ENCODE measurements at places on chromosomes 2 and 18. TPM values are rescaled to one million over a fixed set of nuclear protein-coding genes. Genes with fewer than 3 reads are reported as not detected.

GRCh38 chr18:61852496-61852895 lies 40.3 kb downstream of the RNF152 start:
- no peak for DNase-seq

- DNase-seq: peak; percentile 76
Observed at GRCh38 chr2:172461591-172462372, 34.4 kb downstream of the ITGA6 start.

DNA sequence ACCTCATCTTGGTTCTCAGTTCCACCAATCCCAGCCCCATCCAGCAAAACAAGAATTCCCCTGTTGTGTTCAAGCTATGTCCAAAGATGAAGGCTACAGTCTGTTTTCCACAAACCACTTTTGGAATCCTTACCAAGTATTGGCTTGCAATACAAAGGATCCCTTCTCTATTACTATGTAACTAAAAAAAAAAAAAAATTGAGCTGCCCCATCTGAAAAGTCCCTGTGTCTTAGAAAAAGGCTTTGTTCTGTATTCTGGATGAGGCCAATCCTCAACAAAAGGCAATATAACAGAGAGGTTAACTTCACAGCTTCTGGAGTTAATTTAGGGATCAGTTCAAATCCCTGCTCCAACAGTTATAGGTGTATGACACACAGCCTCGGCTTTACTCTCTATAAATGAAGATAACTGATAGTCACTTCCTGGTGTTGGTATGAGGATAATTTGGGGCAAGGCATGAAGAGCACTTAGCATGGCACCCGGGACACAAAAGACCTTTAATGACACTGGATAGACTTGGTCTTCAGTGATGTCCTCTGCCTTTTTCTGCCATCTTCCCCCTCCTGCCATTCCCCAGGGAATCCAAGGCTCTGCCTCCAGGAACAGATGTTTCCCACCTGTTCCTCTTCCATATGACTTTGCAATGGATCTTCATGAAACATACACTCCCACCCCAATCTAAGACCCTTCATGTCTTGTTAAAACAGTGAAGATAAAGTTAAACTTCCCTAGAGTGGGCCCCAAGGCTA lies 61.2 kb upstream of the ATL2 start:
- no peak for DNase-seq

LINC00305 gene
- total RNA-seq: 0.20 TPM

GREB1 gene
- total RNA-seq: under 0.01 TPM

DNA sequence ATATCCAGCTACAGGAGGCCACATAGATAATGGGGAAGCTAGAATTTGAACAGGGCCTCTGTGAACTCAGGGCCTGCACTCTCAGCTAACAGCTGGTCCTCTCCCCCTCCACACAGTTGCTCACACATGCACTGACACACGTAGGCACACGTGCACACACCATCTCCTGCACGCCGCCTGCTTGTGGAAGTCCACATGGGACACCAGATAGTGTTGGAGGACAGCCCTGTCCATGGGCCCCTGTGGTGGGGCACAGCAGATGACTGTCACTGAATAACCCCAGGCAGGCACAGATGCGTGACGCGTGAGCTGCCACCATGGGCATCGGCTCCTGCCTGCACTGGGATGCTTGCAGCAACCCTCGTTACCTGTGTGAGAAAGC lies 52.9 kb downstream of the ADI1 start:
- no peak for DNase-seq

GRCh38 chr2:197657562-197657961 lies 17.8 kb downstream of the RFTN2 start:
- DNase-seq: no peak

DNA sequence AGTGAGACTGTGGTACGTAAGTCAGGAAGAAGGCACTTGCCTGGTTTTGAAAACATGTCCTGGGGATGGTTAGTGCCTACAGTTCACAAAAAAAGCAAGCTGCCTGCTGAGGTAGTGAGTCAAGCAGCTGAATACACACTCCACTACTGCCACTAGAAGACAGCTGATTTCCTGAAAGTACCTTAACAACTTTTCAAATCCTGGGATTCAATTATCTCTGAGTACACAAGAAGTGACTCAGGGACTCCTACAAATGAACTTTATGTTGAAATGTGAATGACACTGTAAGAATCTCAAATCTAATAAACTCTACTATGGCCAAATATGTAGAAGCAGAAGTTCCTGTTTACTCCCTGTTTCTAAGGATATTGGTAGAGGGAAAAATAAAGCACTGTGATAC lies 58.0 kb upstream of the ARL5A start:
- DNase-seq: peak; percentile 36

GRCh38 chr2:161120775-161121174 lies 39.5 kb upstream of the TANK start:
- no peak for DNase-seq

LIPG gene
- total RNA-seq: 6.1 TPM

CNRIP1 gene
- 36.9 TPM for total RNA-seq

GRCh38 chr2:54466870-54467269 lies 10.7 kb downstream of the SPTBN1 start:
- DNase-seq: no peak

SERPINB4 gene
- total RNA-seq: not detected

DNA sequence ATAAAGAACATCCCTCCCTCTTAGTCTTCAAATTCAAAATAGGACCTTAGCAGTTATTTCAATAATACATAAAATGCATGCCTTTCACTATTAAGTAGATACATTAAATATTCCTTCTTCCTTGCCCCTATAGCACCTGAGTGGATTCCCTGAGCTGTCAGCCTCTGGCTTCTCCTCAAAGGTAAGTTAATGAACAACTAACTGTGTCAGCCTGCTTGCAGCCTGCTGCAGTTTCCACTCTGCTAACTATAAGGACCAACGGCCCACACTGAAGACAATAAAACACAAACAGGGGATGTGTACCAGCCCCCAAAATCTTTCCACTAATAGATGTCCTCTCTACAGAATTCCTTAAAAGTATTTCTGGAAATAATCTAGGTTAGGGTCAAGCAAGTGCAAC lies 5.0 kb downstream of the KCTD1 start:
- no peak for DNase-seq

NEB gene
- 0.99 TPM for total RNA-seq

OXER1 gene
- total RNA-seq: not detected

WDCP gene
- 6.1 TPM for total RNA-seq

TEX44 gene
- total RNA-seq: not detected

REG3A gene
- total RNA-seq: not detected

DNA sequence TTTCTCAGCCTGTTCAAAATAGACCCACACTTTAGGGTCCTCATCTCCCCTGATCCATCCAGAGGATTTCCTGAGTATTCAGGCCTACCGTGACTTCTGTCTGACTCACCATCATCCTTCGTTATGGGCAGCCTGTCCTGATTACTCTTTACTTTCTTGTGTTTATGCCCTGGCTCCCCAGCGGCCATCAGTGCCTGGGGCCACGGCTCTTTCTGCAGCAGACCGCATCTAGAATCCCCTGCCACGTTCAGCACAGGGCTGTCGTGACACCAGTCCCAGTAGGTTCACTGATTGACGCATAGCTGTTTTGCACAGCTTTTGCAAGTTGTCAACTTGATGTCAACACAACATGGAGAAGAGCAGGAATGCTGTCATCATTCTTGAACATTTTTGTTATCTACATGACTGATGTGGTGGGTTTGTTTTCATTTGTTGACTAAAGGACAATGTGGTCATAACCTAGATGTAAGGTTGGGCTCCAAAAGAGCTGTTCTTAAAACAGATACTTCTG lies 225.6 kb downstream of the HAUS1 start:
- DNase-seq: no peak

DNA sequence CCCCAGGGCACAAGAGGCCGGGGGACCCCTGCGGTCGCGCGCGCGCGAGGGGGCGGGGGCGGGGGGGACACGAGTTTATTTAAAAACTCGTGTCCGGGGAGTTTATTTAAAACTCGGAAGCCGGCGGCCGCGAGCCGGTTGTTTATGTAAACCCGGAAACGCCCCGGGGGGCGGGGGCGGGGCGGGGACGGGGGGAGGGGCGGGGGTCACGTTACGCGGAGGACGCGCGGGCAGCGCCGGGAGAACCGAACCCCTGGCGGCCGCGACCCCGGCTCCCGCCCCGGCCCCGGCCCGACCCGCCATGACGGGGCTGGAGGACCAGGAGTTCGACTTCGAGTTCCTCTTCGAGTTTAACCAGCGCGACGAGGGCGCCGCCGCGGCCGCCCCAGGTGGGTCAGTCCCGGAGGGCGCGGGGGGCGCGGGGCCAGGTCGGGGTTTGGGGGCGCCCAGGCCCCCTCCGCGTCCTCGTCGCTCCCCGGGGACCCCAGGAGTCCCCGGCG lies 4.4 kb downstream of the NFATC1 start:
- DNase-seq: peak; percentile 64

C2orf68 gene
- 14.8 TPM for total RNA-seq

DNA sequence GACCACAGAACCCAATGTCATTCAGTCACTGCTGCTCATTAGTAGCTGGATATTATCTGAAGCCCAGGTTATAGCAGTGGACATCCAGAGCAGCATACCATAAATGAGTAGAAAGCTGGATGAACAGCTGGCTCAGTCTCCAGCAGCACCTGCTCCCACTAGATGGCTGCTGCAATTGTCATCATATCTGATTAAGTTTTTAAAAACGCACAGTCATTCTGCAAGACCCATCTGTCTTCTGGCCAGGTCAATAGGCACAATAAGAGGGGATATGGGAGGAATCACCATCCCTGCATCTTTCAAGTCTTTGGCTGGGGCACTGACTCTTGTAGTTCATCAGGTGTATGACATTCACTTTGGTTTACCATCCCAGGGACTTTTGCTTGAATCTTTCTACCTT lies 55.1 kb upstream of the XDH start:
- DNase-seq: no peak

GNLY gene
- total RNA-seq: not detected

- peak; percentile 97 for DNase-seq
Observed at GRCh38 chr2:99489761-99490622, at the start of gene REV1. REV1 (minus strand) TSS chr2:99490017; CDS start chr2:99464975, 25,042 bp downstream.

DNA sequence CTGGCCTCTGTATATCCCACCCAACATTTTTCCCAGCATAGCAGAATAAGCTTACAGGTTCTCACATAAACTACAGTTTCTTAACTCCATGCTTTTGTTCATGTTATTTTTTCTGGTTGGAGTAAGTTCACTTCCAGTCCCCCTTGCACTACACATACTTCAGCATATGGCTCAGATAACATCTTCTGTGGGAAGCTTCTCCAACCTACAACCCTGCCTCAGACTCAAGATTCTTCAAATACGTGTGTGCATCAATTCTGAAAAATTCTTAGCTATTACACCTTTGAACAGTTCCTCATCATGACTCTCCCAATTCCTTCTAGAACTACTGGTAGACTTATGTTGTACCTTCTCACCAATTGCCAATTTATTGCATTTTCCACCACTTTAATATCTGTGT lies 7.5 kb upstream of the CPLX4 start:
- no peak for DNase-seq

GRCh38 chr18:79615091-79615490 lies 64.5 kb upstream of the CTDP1 start:
- DNase-seq: no peak

SLC16A14 gene
- total RNA-seq: under 0.01 TPM

GRCh38 chr2:59974051-59974766 lies 579.2 kb downstream of the BCL11A start:
- DNase-seq: no peak

- DNase-seq: no peak
Observed at GRCh38 chr2:42949125-42949524, 156.7 kb upstream of the HAAO start.

- DNase-seq: no peak
Observed at GRCh38 chr2:234502919-234503285, 6.0 kb upstream of the ARL4C start.

SP3 gene
- 70.6 TPM for total RNA-seq

DNA sequence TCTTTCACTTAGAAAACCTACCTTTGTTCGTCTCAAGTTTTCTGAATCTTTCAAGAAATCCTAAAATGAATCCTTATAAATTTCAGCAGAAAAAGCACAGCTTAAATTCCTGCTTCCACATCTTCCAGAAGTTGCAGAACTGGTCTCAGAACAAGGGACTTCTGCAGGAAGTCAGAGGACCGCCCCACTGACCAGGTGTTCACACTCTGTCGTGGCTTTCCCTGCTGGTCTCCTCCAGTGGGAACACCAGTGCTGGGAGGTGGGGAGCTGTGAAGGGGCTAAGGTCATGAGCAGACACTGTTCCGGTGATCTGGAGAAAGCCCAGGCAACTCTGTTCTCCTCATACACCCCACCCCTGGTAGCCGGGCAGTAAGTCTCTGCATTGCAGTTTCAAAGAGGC lies 3.5 kb downstream of the FAM110C start:
- no peak for DNase-seq

SERPINB8 gene
- 8.5 TPM for total RNA-seq

DNA sequence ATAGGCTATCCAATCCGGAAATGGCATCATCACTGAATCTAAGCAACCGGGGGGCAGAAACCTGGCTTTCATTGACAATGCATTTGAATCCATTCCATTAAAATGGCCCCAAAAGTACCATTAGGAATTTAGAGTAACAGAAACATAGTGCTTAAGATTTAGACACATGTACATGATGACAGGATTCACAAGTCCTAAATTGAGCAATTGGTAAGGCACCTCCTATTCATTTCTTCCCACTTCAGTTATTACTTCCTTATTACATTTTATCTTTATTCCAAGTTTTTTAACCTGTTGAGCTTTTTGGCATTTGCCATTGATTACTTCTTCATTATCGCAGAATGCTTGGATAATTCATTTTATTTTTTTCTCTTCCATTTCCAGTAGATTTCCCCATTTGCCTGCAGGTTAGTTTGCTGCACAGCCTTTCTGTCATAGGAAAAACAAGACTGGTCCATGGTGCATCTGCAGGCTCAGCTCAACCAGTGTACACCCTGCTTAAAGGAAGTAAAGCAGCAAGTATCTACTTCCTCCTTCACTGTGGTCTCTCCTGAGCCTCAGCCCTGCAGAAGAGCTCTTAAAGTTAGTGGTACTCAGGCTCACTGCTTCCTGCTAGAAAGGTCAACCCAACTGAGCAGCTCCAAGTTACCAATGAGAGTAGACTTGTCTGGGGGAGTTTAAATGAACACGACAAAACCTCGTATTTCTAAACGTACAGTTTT lies 89.2 kb downstream of the DOCK10 start:
- no peak for DNase-seq

LNPK gene
- total RNA-seq: 5.2 TPM

DNA sequence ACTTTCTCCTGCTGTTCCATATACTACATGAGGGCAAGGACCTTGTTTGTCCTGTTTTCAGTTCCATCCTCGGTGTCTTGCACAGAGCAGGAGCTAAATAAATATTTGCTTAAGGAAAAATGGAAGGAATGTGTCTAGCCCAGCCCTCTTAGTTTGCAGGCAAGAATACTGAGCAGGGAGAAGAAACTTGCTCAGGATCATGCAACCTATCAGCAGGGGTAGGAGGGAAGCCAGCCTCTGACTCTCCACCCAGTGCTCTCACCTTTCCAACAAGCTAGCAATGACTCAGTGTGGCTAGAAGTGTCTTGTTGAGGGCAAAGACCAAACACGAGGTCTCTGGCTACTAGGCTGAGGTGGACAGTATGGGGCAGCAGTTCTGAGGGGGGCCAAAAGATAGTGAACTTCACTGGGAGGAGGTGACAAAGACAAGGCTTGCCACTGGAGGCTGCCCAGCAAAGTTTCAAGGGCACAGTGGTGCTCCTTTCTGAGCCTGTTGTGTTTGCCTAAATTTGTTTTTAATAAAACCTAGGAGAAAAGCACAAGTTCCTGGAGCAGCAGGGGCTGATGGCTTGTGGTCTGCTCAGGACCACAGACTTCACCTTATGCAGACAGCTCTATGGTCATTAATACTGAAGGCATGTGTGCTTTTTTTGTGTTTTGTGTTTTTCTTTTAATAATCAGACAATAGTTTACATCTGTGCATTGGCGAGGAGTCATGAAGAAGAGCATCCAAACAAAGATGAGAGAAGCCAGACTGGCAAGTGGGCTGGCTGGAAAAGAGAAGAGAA lies 49.1 kb upstream of the CTAGE1 start:
- DNase-seq: no peak

TFCP2L1 gene
- not detected for total RNA-seq

LRRC30 gene
- not detected for total RNA-seq

Measured in lung microvascular endothelial cell (primary cell).